Substantia nigra (tissue), 51 donors: ENCODE measurements at places on chromosomes 5 and 9.

GRCh38 chr5:199950-200645, 8.8 kb downstream of the LRRC14B start:
- DNase-seq = no peak

- no peak for DNase-seq
Observed at GRCh38 chr5:96256795-96257470, 176.1 kb downstream of the PCSK1 start.

DNA sequence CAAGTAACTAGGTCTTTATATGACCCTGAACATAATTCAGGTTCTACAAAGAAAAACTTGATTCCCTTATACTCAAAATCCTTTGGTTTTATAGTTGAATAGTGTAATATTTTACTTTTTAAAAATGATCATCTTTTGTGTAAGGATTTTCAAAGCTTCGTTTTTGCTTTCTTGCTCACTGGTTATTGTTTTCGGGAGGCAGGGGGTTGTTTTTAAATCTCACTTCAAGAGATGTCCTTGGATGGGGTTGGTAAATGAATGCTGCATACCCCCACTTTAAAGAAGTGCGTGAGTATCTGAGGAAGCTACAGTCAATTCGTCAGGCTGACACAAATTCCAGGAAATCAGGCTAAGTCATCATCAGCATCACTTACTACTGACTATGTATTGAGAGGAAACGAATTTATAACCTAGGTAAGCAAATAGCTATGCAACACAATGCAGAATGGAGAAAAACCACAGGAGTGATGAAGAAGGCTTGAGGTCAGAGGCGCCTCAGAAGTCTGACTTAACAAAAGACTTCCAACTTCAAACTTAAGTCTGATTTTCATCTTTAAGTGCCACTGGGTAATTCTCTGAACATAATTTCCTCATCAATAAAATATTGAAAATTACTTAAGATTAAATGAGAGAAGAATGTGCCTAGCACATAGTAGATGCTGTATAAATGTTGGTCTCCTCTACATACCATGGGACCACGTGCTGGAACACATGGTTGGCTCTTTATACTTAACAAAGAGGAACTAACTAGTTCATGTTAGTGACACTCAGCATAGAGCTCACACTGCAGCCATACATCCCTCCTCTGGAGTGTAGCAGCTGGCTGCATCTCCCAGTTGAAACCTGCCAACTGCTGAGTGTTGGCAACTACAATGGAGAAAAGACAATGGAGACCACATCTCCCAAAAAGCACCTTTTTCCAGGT, 106.0 kb upstream of the KIF2A start:
- no peak for DNase-seq

- DNase-seq = no peak
Observed at GRCh38 chr5:171316258-171317121, 7.4 kb downstream of the TLX3 start.

DNA sequence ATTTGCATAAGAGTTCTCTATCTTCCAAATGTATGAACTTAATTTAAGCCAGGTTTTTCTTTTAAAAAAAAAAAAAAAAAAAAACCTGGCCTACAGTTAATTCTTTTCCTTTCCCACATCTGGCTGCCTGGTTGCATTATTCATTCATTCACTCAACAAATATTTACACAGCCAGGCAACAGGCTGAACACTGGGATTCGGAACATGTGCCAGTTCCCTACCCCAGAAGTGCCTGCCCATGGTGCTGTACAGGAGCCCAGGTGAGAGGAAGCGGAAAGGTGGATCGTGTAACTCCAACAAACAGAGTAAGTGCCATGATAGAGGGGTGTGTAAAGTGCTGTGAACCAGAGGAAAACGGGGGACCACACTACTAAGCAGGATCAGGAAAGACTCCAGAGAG, 93.6 kb downstream of the CDK5RAP2 start:
- no peak for DNase-seq

GRCh38 chr5:33793836-33794549, 97.8 kb downstream of the ADAMTS12 start:
- DNase-seq = no peak
